ENCODE measurements at places on chromosomes 7 and 10. TPM values are rescaled to one million over a fixed set of nuclear protein-coding genes. Genes with fewer than 3 reads are reported as not detected.

The CALHM1 gene
- not detected for polyA plus RNA-seq

DNA sequence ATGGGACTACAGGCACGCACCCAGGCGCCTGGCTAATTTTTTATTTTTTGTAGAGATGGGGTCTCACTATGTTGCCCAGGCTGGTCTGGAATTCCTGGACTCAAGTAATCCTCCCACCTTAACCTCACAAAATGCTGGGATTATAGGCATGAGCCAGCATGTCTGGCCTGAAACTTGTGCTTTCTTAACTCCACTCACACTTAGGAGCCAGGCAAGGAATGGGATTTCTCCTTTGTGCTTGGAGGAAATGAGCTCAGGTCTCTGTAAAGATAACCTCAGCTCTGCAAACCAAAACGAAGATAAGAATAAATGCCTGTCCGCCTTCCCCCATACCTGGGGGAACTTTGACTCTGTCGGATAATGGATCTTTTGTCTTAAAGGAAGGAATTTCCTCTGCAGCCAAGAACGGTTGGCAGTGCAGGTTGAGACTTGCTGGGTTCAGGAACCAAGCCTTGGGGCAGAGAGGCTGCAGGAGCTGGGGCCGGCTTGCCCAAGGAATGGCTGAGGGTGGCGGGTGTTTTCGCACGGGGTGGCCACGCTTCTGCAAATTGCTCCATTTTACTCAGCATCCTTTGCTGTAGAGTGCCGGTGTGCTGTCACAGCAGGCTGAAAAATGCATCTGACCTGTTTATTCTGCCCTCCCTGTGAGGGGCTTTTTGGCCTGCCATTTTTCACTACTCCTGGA is 174.2 kb downstream of the KIAA1217 start:
- no peak for DNase-seq

GRCh38 chr7:4766666-4767519 is 8.5 kb upstream of the AP5Z1 start:
- DNase-seq: no peak

GRCh38 chr10:127736222-127736914 is 617 bp upstream of the FOXI2 start:
- DNase-seq: no peak

The PDE6C gene
- not detected for polyA plus RNA-seq

DNA sequence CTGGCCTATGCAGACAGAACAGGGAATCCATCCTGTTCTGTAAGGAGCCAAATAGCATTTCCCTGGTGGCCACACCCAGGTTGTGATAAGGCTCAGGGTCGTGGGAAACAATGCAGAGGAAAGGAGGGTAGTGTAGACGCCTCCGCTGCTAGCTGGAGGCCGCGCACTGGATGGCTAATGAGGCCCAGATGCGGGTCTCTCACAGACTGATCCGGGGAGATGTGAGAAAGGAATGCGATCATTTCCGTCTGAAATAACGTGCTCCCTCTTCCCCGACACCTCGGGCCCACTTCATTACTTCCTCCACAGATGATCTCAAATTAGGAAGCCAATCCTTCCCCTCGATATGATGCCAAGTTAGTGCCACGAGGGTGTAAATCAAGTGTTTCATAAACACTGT is 203.3 kb downstream of the TAX1BP1 start:
- no peak for DNase-seq

The GCC1 gene
- 11.4 TPM for polyA plus RNA-seq

DNA sequence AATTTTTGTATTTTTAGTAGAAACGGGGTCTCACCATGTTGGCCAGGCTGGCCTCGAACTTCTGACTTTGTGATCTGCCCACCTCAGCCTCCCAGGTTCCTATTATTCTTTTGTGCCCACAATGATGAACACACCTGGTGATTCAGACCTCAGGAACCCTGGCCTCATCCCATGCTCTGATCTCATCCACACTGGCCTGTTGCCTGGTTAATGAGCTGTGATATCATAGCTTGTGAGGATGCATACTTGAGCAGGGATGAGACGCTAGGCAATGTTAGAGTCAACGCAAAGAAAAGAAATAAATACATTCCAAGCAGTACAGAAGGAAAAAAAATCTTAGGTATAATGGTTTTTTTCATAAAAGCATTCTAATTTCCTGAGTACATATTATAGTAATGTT is 82.4 kb upstream of the RNF32 start:
- DNase-seq: no peak

The FRAT2 gene
- 17.2 TPM for polyA plus RNA-seq

The BAG3 gene
- polyA plus RNA-seq: 6.7 TPM

GRCh38 chr10:18230794-18231193 is 90.6 kb downstream of the CACNB2 start:
- DNase-seq: no peak

DNA sequence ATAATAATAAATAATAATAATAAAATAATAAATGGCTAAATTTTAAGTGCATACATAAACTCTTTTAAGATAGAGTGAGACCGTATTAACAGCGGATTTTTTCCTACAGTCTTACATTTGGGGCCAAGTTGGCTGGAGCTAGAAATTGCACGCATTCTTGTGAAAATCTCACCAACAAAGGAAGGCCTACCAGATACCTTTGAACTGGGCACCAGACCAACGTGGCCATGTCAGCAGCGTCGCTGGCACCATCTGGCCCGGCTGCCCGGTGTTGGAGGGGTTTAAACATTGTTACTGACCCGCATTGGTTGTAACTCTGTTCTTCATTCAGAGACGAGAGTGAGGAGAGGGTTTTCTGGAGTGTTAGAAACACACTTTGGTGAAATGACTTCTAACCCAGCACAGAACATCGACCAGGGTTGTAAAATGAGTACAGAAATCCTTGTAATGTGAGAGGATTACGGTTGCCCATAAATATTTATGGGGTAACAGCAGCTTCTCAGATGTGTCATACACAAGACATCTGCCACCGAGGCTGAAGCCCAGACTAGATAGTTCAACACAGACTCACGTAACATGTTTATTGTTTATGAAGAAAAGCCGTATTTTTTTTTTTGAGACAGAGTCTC is 34.6 kb upstream of the UNCX start:
- no peak for DNase-seq

GRCh38 chr7:155412416-155413253 is 45.3 kb upstream of the EN2 start:
- peak; percentile 51 for DNase-seq

DNA sequence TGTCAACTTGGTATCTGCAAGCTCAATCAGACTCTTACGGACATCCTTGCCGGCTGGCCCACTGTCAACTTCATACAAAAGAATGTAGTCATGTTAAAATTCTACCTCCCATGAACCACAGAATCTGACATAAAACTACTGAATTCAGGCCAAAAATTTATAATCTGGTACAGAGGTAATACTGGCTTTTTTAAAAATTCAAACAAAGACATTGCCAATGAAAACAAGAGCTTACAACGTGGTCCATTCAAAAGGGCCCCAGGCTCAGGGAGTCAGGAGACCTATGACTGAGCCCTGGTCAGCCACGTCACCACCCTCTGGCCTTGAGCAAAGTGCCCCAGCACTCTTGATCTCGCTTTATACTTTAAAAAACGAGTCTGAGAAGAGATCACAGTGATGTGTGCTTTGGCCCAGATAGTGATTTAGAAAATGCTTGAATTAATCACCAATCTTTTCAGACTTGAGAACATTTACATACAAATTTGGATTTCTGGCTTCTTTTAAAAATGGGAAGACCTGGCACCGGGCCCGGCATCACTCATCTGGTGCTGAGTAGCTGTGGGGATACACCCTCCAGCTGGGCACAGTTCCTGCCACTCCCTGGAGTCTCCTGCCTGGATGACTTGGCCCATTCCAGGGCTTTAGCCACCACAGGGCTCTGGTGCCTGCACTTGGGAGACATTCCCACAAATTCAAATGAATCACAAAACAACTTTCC is 94.1 kb downstream of the PIP4K2A start:
- no peak for DNase-seq

DNA sequence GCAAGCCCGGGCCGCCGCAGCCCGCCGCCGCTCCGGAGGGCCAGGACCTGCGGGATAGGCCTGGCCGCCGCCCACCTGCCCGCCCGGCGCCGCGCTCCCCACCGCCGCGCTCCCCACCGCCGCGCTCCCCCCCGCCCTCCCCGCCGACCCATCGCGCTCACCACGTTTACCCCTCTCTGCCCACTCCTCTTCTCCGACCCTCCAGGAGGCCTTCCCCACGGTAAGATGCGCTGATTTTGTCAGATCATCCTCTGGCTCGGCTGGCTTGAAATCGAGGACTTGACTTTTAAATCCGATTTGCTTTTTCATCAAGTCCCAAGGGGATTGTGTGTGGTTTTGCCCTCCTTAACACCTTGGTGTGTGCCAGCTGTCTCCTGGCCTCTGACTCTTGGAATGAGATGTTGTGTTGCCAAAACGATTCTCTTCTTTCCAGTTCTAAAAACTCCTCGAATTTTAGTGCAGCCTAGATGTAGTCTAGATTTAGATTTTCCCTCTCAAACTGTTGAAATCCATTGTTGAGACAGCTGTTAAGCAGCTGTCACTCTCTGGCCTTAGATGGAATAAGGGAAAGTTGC is 738 bp downstream of the POM121 start:
- no peak for DNase-seq

All from CD4-positive, CD25-positive, alpha-beta regulatory T cell (primary cell).